ENCODE measurements at places on chromosomes 1 and 21.
A peak's percentile ranks its signal among the peaks of the same experiment; 100 is the strongest.

DNA sequence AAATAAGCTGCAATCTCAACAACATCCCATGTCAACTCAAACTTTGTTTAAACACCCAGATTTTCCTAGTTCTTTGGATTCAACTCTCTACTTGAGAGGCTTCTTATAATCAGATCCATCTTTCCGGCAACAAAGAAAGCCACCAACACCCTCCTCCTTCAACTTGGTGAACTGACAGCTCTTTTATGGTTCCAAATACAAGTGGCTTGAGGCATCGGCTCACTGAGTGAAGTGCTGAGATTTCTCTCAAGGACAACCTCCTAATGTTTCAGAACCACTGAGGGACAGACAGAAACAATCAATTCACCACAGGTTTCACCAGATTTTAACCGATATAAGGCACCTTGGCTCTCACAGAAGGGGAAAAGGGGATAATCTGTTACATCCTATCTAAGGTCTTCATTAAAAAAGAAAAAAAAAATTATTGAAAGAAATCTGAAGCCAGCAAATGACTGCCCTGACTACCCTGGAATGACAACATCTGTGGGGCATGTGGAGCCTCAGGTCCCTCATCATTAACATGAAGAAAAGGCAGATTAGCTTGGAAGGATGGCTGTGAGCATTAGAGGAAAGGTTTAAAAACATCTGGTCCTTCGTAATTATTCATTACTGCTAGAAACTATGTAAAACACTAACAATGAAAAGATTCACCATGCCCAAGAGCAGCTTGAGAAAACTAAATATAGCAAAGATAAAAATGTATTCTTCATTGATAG lies 50.9 kb downstream of the PTPN14 start:
- DNase-seq = no peak

GRCh38 chr21:41628256-41628655 lies 120.3 kb upstream of the TMPRSS2 start:
- DNase-seq = no peak

DNA sequence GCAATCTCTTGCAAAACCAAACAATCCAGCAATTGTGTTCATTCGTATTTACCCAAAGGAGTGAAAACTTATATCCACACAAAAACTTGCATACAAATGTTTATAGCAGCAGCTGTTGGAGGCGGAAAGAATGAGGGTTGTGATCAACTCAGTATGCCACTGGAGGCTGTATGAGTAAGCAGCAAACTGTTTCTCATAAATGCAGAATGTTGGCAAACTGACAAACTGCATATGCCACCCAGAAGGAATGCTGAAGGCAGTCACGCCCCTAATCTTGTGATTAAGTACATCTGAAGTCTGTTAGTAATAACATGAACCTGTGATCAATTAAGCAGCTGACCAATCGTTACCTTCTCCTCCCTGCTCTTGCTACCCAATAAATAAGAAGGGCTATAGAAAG lies 60.5 kb upstream of the CR2 start:
- DNase-seq = no peak

DNA sequence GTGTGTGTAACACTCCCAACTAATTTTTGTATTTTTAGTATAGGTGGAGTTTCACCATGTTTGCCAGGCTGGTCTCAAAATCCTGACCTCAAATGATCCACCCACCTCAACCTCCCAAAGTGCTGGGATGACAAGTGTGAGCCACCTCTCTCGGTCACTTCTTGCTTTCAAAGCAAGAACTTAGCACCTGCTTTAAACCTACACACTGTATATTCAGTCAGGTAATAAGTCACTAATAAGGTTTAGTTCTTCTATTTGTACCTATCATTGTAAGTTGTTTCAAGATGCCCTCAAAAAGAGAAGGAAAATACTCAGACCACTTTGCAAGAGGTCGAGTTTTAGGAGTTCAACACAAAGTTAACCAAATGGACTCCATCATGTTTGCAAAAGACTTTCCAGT lies 431.3 kb downstream of the MRPL39 start:
- DNase-seq = no peak

- DNase-seq = no peak
These were observed 417.1 kb downstream of the KIF26B start for GRCh38 chr1:245571815-245572294.

GRCh38 chr1:109152196-109152595 lies 38.3 kb downstream of the ELAPOR1 start:
- no peak for DNase-seq

DNA sequence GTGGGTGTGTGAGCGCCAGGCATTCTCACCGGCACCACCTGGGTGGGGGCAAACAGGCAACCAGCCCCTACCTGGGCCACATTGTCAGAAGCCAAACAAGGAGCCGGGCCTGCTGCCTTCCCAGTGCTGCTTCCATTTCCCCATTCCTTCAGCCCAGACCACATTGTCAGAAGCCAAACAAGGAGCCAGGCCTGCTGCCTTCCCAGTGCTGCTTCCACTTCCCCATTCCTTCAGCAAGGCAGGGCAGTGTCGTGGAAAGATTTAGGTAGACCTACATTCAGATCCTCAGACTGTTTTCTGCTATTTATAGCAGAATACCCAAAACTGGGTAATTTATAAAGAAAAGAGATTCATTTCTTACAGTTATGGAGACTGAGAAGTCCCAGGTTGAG lies 47.0 kb upstream of the EFHD2 start:
- no peak for DNase-seq

DNA sequence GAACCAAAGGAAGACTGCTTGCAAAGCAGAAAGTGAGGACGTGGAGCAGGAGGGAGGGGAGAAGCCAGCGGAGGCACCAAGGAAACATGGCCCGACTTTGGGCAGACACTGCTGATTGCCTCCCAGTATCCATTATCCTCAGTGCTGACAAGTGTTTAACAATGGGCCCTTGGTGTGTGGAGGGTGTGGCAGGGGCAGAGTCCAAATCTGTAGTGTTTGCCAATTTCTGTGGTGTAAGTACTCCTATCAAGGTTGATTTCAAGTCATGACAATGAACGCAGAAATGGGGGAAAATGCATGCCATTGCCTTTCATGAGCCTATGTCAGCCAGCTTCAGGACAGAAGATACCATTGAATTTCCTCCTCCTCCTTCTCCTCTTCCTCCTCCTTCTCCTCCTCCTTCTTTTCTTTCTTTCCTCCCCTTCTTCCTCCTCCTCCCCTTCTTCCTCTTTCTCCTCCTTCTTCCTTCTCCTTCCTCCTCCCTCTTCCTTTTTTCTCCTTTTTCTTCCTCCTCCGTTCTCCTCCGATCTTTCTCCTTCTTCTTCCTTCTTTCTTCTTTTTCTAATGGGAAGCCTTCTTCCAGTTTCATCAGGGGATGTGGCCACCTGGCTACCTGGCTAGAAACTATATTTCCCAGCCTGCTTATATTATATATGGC lies 10.3 kb upstream of the PHC2 start:
- no peak for DNase-seq

DNA sequence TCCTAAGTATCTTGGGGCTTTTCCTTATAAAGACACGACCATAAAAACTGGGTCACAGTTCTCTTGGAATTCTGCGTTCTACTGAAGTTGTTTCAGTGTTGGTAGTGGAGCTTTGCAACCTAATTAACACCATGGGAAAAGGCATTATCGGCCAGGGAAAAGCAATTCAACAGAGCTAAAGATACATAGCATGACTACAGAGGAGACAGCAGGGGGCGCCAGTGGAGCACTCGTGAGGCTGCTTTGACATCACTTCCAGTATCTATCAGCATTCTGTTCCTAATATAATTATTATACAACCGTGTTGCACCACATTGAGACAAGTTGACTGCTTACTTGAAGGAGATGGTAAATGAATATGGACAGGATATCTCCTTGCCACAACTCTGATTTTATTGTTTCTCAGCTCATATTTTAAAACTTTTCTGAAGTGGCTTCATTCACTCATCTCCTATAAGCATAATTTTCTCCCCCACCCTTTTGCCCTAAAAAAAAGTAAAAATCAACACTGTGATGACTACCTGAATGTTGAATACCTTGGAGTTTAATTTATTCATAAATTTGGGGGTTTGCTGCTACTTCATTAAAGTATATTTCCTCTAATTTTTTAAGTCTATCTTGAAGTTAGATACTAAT lies 39.4 kb downstream of the ZP4 start:
- peak; percentile 83 for DNase-seq

DNA sequence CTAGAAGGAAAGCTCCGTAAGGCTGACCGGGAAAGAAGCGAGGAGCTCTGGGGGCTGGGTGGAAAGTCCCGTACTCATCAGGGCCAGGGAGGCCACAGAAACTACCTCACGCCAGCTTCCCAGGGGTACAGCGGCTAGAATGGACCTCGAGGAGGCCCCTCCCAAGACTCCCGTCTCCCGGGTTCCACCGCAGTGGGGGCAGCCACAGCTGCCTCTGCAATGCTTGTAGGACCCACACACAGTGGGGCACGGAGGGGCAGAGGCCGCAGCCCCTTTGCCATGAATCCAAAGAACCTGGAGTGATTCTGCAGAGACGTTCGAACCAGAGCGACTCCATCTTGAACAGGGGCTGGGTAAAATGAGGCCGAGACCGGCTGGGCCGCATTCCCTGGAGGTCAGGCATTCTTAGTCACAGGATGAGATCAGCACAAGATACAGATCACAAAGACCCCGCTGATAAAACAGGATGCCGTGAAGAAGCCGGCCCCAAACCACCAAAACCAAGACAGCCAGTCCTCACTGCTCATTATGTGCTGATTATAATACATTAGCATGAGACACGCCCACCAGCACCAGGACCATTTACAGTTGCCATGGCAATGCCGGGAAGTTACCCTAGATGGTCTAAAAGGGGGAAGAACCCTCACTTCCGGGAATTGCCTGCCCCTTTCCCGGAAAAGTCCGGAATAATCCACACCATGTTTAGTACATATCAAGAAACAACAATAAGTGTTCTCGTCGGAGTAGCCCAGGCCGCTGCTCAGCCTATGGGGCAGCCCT lies 1.6 kb upstream of the ANKRD65 start:
- no peak for DNase-seq

DNA sequence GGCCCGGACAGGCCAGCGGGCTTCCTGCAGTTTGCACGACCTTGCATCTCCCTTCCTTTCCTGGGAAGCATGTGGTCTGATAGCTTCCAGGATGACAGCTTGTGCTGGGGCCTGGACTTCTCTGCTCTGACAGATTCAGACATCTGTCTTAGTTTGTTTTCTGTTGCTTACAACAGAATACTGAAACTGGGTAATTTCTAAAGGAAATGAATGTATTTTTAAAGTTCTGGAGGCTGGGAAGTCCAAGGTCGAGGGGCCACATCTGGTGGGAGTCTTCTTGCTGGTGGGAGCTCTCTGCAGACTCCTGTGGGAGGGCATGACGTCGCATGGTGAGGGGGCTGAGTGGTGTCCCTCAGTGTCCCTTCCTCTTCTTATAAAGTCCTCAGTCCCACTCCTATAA lies 35.3 kb upstream of the TENT5B start:
- DNase-seq = no peak

DNA sequence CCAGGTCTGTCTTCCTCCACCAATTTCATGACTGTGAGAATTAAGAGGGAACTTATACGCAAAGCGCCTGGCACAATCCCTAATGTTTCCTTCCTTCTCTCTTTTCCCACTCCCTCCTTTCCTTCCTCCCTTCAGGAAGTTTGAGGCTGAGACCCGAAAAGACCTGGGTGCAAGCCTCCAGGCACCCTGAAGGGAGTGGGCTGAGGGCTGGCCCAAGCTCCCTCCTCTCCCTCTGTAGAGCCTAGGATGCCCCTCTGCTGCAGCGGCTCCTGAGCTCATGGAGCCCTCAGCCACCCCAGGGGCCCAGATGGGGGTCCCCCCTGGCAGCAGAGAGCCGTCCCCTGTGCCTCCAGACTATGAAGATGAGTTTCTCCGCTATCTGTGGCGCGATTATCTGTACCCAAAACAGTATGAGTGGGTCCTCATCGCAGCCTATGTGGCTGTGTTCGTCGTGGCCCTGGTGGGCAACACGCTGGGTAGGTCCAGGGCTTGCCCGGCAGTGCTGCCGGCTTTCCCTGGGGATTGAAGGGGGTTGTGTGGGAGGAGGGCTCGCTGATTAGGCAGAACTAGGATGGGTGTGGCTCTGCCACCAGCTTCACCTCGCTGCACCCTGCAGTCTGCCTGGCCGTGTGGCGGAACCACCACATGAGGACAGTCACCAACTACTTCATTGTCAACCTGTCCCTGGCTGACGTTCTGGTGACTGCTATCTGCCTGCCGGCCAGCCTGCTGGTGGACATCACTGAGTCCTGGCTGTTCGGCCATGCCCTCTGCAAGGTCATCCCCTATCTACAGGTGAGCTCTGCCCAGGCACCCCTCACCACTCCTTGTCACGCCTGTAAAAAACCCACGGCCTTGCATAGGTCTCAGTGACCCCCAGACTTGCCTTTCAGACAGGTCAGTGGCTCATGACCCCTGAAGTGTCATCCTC lies 1.7 kb downstream of the HCRTR1 start:
- DNase-seq = no peak

- DNase-seq = peak; percentile 31
These were observed 776 bp downstream of the KDM1A start for GRCh38 chr1:23019863-23020625.

DNA sequence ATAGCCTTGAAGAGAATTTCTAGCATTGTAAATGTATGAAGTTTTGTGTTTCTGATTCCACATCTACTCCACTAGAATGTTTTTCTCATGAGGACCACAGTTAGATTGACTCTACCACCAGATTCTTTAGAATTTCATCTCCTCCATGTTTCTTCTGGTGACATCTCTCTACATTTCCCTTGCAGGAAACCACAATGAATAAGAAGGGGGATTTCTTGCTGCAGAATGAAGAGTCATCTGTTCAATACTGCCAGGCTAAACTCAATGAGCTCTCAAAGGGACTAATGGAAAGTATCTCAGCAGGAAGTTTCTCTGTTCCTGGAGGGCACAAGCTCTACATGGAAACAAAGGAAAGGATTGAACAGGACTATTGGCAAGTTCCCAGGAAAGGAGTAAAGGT lies 18.6 kb downstream of the GBP6 start:
- no peak for DNase-seq

DNA sequence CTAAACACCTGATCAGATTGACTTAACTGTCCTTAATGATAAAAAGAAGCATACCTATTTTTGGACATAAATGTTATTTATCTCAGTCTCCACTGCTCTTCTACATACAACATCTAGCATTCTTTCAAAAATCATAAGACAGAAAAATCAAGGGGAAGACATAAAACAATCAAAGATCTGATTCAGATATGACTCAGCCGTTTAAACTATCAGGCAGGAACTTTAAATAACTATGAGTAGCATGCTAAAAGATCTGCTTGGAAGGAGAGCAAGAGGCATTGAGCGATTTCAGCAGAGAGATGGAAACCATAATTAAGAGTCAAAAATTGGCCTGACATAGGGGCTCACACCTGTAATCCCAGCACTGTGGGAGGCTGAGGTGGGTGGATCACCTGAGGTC lies 27.2 kb upstream of the SLC22A15 start:
- DNase-seq = no peak

- peak; percentile 12 for DNase-seq
These were observed 30.7 kb downstream of the PRDX6 start for GRCh38 chr1:173507847-173508209.

- no peak for DNase-seq
These were observed 8.3 kb upstream of the RUNX1 start for GRCh38 chr21:35057428-35057827.

- no peak for DNase-seq
These were observed 23.1 kb downstream of the SASS6 start for GRCh38 chr1:100109554-100110066.

Data from head of caudate nucleus (tissue), 42 donors.